Suppressor macrophage (primary cell): ENCODE measurements at places on chromosomes 2 and 18.
A peak's percentile ranks its signal among the peaks of the same experiment; 100 is the strongest.

- DNase-seq: no peak
Measured at GRCh38 chr2:121599963-121600651, 49.2 kb downstream of the CLASP1 start.

DNA sequence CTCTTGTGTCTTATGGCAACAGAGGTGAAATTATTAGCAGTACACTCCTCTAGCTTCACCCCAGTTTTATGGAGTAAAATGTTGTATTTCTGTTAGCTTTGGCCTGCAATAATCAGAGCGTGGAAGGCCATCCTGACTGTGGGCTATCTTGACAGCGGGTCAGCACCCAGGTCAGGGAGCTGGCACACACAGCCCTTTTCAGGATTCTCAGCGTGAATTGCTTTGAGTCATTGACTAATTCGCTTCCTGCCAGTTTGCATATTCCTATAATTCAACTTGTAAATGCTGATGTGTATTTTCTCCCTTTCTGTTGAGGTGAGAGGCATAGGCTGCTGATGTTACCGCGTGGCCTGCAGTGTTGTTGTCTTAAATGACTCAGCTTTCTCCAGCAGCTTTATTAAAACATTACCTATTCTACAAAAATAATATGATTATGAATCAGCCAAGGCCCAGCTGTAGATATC, 109.6 kb upstream of the EML6 start:
- no peak for DNase-seq

DNA sequence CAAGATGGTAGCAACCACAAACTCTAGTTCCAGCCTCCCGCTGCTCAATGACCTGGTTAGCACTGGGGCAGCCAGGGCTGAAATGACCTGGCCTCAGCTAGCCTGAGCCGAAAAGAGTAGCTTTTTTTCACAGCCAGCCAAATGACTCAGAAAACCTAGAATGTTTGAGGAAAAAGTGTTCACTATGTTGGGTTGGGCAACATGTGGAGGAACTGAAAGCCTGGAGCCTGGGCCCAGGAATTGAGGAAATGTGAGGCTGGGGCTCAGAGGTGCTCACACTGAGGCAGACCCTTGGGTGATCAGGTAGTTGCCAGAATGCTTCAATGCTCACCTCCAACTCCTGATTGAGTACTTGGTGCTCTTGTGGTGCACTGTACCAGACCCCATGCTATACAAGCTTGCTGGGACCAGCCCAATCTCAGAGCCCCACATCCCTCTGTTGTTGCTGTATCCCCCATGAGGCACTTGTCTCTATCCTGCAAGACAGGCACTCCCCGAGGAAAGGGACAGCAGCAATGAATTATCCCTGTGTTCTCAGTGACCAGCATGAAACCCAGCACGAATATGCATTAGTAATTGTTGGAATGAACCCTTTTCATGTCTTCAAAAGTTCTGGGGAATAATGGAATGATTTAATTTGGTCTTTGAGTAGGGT, 116.2 kb downstream of the USP34 start:
- peak; percentile 40 for DNase-seq

- no peak for DNase-seq
Measured at GRCh38 chr2:3705782-3706181, 2.4 kb downstream of the DCDC2C start.

DNA sequence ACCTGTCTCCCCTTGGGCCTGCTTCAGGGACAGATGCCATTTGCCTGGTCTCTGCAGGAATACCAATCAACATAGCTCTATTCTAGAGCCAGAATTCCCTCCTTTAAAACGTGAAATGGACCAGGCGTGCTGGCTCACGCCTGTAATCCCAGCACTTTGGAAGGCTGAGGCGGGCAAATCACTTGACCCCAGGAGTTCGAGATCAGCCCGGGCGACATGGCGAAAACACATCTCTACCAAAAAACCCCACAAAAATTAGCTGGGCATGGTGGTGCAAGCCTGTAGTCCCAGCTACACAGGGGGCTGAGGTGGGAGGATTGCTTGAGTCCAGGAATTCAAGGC, 127.0 kb downstream of the PLEKHM3 start:
- DNase-seq: no peak

- no peak for DNase-seq
Measured at GRCh38 chr2:47801118-47801517, 18.2 kb downstream of the MSH6 start.

- DNase-seq: no peak
Measured at GRCh38 chr18:3967359-3968180, 487.5 kb downstream of the DLGAP1 start.

DNA sequence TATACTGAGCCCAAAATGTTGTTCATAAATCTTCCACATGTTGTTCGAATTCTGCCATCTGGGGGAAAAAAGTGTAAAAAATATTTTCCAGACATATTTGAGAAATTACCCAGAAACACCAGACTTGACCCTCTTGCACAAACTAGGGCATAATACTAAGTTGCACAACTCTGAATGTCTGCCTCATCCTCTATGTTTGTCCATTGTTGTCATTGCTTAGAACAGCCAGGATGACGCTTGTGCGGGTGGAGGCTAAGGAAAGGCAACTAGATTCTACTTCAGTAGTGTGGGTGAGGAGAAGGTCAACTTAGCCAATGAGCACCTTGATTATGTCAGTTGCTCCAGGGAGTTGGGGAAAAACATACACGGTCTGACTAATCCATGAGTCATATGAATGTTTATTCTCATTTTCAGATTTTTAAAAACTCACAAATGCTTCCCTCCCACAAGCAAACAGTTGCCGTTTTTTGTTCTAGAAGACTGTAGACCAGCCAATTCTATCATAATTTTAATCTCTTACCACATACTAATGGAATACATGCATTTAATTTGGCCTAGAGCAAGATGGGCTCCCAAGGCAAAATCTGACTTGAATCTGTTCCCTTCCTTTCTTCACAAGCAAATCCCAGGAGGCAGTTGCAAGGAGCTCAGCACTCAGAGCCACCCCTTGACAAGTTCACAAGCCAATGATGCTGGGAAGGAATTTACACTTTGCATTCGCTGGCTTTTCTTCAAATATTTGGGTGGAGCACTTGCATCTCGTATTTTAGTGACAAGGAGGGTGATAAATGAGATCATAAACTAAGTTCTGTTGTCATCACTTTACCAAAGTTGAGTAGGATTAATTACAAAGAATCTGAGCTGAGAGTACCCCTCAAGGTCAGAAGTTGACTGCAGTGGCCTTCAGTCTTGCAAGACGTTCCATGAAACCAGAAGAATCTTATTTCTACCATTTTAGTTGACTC, 163.2 kb upstream of the TWIST2 start:
- peak; percentile 70 for DNase-seq

DNA sequence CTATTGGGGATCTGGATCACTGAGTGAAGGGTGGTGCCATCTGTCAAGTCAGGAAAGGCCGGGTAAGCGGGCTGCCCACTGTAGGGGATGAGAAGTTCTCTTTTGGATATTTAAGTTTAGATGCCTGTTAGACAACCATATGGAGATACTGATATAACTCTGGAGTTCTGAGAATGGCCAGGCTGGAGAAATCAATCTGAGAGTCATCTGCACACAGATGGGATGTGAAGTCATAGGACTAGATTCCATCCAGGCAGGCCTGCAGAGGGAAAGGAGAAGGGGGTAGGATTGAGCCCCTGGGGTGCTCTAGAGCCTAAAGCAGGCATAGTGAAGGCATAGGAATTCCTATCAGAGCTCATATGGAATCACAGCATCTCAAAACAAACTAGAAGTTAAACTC, 30.1 kb downstream of the SPRED2 start:
- no peak for DNase-seq

- DNase-seq: no peak
Measured at GRCh38 chr2:20576598-20577115, 74.2 kb downstream of the HS1BP3 start.
